Cardiac muscle cell (in vitro differentiated cells and primary cell): ENCODE measurements at places on chromosomes 1 and 21. TPM values are rescaled to one million over a fixed set of nuclear protein-coding genes. Genes with fewer than 3 reads are reported as not detected.

FCRL2 gene
- total RNA-seq: not detected in 2 replicates

SLC37A1 gene
- 5.3 and 8.4 TPM in 2 replicates for total RNA-seq

TMEM51 gene
- total RNA-seq: 32.7 and 40.9 TPM in 2 replicates

AADACL3 gene
- total RNA-seq: not detected in 2 replicates

PLD5 gene
- 0.03 and 0.18 TPM in 2 replicates for total RNA-seq

GRCh38 chr1:7781501-7781900, 2.6 kb upstream of the PER3 start:
- DNase-seq: no peak

- no peak for DNase-seq
Observed at GRCh38 chr21:22728091-22728490, 1729.9 kb downstream of the NCAM2 start.

DNA sequence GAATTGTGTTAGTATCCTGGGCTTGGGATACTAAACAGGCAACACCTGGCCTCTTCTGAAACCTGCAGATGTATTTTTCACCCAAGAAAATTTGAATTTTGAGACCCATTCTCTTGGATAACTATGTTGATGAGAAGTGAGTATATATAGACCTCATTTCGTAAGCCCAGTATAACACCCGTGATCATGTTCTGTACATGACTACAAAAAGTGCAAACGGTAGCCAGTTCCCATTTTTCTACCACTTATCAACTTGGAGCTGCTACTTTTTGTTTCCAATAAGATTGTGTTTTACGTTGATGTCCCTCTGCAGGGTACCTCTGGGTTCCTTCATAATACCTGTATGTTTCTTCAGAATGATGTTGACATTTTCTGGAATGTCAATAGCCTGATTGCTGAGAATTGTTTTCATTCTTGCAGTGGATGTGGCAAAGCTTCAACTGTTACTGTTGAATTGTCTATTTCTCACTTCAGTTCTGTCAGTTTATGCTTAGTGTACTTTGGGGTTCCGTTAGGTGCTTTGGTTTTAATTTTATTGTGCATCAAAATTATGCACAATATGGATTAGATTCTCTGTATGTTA, 48.1 kb downstream of the ZFYVE9 start:
- no peak for DNase-seq

GRCh38 chr1:211627259-211627658, 48.2 kb downstream of the NEK2 start:
- DNase-seq: no peak

DNA sequence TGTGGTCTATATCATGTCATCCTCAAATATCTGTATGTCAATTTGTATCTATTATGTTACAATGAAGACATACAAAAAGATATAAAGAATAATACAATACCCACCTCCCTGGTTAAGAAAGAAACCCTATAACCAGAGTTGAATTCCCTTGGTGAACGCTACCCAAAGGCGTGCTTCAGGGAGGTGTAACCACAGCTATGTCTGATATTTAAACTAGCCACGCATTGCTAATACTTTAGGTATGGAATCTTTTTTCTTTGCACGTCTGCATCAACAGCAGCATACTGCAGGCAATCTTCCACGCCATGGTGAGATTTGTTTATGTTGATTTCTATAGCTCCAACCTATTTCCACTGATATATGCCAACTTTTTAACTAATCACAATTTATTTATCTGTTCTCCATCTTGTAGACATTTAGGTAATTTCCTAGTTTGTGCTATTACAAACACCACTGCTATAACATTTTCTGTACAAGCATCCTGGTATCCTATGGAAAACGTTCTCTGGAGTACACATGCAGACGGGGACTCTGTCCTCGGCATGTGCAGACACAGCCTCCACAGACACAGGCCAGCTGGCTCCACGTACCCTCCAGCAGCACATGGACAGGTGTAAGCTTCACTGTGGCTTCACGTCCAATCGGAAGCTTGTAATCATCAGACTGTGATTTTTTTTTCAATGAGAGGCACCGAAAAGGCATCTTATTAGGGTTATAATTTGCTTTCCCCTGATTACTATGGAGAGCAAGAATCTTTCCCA, 58.5 kb downstream of the HSF2BP start:
- peak; percentile 93 for DNase-seq

- DNase-seq: no peak
Observed at GRCh38 chr1:107879346-107879745, 85.6 kb downstream of the VAV3 start.

DNA sequence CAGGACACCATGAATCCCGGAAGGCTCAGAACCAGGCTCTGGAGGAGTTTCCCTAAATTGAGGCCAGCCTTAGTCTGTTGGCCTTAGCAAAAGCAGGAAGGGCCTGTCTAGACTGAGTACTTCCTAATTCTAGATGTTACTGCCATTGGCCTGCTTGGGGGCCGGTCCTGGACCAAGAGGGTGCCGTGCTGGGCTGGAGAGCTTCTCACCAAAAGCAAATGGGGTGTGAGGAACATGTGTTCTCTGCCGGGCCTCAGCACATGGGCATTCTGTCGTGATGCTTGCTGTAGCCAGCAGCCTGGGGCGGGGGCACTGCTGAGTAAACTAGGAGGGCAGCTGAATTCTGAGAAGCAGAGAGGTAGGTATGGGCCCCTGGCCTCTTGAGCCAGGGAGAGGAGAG, 35.7 kb upstream of the MAN1C1 start:
- DNase-seq: peak; percentile 45

DNA sequence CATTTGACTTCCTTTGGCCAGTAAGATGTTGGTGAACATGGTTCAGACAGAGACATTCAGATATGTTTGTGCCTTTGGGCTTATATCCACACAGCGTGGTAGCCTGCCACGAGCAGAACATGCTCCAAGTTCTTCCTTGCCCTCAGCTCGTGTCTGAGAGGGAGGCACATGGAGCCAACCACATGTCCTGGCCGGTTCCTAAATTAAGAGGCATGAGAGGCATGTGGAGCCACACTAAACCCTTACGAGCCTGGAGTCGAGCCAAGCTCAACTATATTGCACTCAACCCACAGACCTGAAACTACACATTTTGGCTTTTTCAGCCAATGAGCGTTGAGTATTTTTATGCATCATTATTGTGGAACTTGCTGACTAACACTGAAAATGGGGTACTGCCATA, 133.7 kb upstream of the KCNK1 start:
- no peak for DNase-seq

DNA sequence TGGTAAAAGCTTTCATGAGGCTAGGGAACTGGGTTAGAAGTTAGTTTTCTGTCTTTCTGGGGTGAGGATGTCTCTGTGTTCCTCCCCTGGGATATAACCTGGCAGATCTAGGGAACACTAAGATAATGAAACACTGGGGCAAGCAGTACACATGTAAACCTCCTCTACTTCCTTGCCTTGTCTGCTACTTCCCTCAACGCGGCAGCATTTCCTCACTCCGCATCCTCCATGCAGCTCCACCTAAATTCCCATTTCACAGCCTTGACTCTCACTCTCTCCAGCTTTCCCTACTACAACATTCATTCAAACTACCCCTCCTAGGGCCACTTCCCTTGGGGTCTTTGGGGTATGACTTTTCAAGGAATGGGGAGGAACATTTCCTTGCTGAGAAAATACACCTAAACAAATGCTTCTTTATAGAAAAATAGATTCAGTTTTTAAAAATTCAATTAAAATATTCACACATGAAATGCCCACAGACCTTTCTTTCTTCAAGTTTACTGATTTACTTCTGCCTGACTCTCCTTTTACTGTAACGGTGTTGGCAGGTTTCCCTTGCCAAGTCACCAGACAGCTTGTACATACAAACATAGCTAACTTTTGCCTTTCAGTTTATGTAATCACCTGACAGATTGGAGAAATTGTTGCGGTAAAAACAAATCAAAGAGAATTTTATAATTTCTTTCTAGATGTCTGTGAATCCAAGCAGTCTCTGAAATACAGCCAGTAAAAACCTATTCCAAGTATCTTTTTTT, 90.1 kb downstream of the TNFSF18 start:
- DNase-seq: no peak

DNA sequence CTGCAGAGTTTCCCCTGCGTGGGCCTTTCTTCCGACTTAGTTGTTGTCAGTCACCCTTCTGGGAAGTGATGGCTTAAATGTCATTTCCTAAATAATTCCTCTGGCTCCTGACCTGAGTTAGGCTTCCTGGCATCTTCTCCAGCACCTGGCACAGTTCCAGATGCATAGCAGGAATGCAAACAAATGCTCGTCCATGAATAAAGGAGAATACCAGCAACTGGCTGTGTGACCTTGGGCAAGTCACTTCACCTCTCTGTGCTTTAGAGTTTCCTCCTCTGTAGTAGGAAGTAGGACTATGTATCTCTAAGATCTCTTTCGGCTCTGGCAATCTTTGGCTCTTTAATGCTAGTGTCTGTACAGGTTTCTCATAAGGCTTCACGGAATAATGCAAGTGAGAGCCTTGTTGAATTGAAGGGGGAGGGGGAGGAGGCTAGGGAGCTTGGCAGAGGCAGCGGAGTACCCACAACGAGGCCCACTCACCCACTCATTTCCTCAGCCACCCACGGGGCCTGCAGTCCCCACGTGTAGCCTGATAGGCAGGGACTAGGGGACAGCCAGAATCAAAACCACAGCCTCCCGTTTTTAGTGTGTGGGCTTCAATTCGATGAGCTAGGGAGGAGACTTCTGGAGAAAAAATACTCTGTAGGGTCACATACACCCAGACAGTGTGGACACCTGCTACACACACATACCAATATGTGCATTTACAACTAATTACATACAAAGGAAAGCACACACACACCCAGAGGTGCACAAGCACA, 48.1 kb downstream of the TENT5C start:
- DNase-seq: no peak

DNA sequence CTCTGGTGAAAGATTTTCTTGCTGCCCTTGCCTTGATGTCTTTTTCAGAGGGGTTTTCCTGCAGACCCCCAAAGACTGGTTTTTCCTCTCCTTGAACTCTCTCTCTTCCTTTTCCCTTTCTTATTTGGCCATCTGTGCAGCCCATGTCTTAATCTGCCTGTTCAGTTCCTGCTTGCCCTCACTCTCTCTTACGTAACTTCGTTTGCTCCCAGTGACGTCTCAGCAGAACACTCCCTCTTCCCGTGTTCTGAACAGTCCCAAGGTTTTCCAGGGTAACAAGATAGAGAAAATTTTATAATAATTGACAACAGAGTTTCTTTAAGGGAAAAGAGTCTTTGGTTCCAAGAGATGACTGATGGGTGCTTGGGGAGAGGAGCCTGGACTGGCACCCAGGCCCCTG, 109.1 kb upstream of the LMO4 start:
- DNase-seq: peak; percentile 78

- no peak for DNase-seq
Observed at GRCh38 chr1:52007215-52008002, 16.9 kb upstream of the RAB3B start.

GRCh38 chr1:147897789-147898188, 4.8 kb upstream of the GJA8 start:
- no peak for DNase-seq

DNA sequence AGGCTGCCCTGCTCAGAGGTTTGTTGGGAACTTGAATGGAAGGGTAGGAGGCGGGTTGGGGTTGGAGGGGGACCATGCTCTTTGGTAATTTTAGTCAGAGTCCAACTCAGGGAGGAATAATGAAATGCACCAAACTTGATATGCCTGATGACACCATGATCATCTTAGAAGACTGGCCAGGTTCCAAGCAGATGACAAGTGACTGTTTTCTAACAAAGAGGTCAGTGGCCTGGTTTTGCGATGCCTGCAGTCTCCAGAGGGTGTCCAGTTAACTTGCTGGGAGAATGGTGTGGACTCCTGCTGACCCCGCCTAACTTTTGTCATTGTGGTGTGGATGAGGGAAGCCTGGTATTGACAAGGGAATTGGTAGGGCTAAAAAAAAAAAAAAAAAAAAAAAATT, 12.4 kb downstream of the VANGL1 start:
- no peak for DNase-seq

- DNase-seq: no peak
Observed at GRCh38 chr1:202540448-202540847, 169.8 kb downstream of the SYT2 start.

DNA sequence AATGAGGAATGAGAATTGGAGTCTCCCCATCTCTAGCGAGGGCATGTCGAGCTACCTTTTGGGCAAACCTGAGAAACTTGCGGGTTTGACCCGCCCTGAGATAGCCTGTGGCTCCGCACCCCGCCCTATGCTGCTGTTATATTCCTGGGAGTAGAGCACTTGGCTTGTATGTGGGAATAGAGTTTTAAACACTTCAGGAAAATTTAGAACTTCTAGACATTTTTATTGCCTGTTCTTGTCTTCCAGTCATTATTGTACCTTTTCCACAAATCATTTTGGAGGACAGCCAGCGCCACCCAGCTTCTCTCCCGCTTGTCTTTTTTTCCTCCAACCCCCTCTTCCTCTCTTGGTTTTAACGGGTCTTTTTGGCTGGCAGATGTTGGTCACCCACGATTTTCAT, 738 bp downstream of the GNPAT start:
- DNase-seq: peak; percentile 14

DNA sequence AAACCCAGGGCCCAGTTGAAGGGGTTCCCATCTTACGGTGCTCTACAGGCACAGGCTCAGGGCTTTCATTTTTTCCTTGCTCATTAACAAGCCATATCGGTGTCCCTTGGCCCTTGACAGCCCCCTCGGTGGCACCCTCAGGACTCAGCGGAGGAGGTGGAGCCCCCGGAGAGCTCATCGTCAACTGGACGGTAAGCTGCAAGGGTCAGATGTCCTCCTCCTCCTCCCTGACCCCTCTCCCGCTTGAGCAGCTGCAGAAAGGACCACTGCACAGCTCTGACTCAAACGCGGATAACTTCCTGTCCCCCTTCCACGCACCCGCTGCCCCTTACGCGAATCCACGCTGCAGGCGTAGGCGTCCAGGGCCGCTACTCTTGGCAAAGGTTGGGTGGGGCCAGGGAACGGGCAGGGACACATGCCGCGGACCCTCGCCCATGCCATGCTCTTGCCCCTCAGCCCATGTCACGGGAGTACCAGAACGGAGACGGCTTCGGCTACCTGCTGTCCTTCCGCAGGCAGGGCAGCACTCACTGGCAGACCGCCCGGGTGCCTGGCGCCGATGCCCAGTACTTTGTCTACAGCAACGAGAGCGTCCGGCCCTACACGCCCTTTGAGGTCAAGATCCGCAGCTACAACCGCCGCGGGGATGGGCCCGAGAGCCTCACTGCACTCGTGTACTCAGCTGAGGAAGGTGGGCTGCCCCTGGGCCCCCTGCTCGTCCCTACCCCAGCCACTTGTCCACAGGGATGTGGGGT, 14.7 kb downstream of the TMEM81 start:
- DNase-seq: no peak
